ENCODE measurements at places on chromosomes 2 and 18. TPM values are rescaled to one million over a fixed set of nuclear protein-coding genes. Genes with fewer than 3 reads are reported as not detected.

- no peak for DNase-seq
Measured at GRCh38 chr2:150095361-150096095, 391.9 kb downstream of the RND3 start.

DNA sequence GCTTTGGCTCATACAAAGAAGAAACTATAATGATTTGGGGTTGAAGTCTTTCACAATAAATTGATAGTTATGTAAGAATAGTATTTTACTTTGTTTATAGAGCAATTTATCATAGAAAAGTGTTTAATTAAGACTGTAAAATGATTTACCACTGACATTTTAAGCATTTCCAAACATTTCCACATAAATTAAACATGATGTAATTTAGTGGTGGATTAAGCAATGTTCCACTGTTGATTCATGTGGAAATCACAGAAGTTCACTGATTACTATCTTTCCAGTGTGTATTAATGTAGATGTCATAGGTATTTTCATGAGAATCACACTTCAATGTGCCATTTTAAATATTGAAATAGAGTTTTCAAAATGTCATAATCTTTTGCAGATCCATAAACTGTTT lies 40.1 kb upstream of the GRB14 start:
- no peak for DNase-seq

DNA sequence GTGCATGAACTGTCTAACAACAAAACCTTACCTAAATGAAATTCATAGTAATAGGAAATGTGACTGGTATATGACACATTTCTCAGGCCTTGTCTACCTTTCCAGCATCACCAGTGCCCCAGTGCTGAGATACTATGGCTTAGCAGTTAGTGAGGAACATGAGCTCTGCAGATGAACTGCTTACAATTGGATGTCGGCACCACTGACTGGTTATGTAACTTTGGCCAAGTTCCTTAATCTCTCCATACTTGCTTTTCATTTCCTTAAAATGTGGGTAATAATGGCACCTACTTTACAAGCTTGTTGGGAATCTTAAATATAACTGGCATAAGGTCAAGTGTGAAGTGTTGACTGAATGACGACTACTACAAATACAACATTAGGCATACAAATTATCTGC lies 136.3 kb downstream of the OLA1 start:
- no peak for DNase-seq

GRCh38 chr2:240213226-240213475 lies 72.7 kb upstream of the OTOS start:
- no peak for DNase-seq

The GPR75 gene
- total RNA-seq: 5.1 TPM

GRCh38 chr2:64328756-64329155 lies 125.2 kb upstream of the LGALSL start:
- no peak for DNase-seq

DNA sequence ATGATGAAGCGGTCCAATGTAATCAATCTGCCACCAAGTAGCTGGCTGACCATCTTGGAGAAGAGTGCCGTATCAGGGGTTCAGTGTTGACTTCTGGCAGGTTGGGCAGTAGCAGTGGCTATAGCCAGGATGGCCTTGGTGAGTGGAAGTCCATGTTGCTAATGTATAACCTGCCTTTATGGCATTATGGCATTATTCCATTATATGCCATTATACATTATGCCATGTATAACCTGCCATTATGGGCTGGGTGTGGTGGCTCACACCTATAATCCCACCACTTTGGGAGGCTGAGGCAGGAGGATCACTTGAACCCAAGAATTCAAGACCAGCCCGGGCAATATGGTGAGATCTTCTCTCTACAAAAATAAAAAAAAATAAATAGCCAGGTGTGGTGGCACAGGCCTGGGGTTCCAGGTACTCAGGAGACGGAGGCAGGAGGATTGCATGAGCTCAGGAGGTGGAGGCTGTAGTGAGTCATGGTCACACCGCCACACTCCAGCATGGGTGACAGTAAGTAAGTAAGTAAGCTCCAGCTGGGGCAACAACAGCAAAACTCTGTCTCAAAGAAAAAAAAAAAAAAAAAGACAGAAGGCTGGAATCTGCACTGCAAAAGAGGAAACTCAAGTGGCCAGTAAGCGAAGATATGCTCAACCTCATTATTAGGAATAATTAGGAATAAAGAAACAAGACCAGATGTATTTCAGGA lies 24.4 kb upstream of the EMILIN2 start:
- DNase-seq: no peak

DNA sequence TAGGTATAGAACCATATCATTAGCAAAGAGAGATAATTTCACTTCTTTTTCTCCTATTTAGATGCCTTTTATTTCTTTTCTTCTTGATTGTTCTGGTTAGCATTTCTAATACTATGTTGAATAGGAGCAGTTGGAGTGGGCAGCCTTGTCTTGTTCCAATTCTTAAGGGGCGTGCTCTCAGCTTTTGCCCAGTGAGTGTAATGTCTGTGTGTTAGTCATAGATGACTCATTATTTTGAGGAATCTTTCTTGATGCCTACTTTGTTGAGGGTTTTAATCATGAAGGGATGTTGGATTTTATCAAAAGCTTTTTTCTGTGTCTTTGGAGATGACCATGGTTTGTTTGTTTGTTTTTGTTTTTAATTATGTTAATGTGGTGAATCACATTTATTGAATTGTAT lies 1453.1 kb upstream of the SLC39A10 start:
- no peak for DNase-seq

The SERPINB11 gene
- not detected for total RNA-seq

DNA sequence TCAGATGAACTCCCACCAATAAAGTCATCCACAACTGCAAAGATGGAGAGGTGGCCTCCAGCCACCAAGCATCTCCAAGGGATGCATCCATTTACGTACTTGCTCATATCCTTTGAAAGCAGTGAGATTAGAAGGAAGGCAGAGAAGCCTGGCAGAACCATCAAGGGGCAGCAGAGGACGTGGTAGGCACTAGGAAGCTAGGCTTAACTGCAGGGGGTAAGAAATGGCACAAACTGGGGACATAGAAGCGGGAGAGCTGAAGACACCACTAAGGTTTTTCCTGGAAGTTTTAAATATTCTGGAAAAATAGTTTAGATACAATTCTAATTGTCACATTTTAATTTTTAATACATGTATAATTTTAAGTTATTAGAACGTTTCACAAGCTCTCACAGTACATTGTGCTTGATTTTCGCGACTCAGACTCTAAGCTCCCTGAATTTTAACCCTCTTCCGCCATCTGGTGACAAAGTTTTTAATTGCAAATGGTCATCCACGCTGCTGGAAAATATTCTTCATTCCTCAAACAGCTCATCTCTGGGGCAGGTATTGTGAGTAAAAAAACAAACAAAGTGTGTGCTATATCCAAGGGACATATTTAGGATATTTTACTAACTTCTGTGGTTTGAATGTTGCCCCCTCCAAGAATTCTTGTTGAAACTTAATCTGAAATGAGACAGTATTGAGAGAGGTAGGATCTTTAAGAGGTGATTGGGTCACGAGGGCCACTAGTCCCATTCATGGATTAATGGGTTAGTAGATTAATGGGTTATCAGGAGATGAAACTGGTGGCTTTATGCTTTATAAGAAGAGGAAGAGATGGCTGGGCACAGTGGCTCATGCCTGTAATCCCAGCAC lies 1.6 kb upstream of the PSTPIP2 start:
- DNase-seq: peak; percentile 38

The TLX2 gene
- total RNA-seq: not detected

DNA sequence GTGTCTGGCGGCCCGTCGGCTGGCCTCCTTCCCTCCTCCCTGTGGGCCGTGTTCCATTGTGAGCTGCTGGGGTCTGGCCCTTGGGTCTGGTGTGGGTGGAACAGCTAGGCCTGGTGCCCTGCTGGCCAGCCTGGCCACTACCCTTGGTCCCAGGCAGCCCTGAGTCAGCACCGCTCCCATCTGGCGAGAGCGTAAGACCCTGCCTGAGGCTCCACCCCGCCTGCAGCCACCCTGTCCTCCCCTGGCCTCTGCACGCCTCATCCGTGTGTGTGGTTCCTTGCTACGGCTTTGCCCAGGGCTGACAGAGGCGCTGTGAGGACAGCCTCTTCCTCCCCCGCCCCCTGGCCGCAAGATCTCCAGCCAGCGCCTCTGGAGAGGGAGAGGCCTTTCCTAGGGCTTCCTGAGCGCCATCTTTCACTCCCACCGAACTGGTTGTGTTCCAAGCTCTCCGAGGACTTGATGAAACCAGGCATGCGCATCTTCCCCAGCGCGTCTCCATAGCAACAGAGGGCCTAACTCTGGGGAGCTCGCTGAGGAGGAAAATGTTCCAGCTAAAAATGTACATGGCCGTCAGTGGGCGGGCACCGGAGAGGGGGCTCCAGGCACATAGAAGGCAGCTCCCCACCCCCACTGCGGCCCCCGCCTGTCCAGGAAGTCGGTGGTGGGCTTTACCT lies 83.0 kb downstream of the STPG4 start:
- no peak for DNase-seq

DNA sequence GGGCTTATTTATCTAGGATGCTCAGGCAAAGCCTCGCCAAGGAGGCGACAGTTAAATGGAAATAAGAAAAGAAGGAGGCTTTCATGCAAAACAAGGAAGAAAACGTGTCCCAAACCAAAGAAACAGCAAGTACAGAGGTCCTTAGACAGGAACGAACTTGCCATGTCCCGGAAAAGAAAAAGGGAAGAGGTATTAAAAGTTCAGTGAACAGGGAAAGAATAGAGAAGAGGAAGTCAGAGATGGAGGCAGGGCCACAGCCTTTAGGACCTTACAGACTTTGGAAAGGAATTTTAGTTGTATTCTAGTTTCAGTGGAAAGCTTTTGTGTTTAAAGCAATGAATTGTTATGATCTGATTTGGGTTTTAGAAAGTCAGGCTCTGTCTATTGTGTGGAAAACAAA lies 22.1 kb downstream of the IKZF2 start:
- DNase-seq: no peak
